NCI-H1694 (cell line): ENCODE measurements at places on chromosomes 2 and 18.

GRCh38 chr18:43934781-43935471 is 657.6 kb upstream of the SYT4 start:
- DNase-seq = no peak

DNA sequence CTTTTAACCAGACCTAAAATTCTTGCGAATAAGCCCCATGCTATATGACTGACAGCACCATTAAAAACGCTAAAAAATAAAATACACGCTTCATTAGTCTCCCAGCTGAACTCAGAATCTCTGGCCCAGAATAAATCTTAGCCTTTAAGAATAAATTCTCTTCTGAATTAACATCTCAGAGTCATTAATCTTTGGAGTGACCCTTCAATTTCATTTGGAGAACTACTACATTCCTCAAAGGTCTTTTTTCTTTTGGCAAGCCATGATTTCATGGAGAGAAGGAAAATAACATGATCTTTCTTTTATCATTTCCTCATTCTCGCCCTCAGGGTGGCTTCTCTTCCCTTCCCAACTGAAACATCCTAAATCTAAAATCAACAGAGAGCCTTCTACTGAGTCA is 259.0 kb downstream of the AFF3 start:
- DNase-seq = no peak

- no peak for DNase-seq
These were observed 24.6 kb upstream of the SPP2 start for GRCh38 chr2:234025891-234026401.

DNA sequence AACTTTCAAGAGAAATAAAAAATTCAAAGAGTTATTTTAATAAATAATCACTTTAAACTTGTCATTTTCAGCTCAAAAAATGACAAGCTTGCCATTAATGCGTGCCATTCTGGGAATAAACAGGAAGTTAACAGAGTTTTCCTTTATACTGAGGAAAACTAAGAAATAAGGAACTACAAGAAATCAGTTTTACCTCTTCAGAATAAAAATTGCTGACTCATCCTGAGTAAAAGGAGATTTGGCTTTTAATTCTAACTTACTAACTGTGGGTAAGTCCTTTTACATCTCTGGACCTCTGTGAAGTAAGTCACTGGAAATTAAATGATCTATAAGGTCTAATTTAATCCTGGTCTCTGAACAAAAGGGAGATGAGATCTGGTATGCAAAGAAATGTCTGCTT is 16.1 kb downstream of the CEBPZ start:
- DNase-seq = no peak

GRCh38 chr2:112005406-112006075 is 49.5 kb upstream of the TMEM87B start:
- DNase-seq = no peak

DNA sequence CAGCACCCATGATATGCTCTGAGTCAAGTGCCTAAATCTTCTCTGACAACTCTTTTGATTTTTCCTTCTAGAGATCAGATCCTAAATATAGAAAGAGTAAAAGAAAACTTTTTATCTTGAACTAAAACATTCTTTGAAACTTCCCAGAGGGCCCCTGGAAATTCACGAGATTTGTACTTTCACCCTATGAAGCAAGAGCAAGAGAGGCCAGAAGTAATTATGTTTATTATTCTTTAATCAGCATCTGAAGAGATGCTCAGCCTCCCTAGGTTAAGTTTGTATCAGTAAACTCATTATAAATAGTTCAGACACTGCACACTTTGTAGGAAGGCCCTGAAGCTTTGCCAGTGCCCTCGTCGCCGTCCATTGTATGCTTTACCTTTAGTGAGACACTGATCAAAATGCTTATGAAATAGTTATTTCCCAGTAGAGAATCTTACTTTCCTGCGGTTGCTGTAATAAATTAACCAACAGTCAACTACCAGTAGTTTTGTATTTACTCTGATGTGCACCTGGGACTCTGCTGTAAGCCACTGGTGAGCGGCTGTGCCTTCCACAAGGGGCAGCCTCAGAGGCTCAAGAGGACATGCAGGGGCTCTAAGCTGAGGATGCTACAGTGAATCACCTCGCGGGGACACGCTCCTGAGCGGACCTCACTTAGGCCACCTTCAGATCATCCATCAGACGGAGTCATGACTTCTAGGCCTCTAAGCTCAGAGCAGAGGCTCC is 71.9 kb downstream of the BIN1 start:
- DNase-seq = no peak

- no peak for DNase-seq
These were observed 768.5 kb downstream of the LRP1B start for GRCh38 chr2:141362311-141362710.

GRCh38 chr18:911486-911885 is 6.8 kb downstream of the ADCYAP1 start:
- DNase-seq = no peak

GRCh38 chr2:136032192-136032591 is 46.8 kb upstream of the DARS1 start:
- DNase-seq = no peak

DNA sequence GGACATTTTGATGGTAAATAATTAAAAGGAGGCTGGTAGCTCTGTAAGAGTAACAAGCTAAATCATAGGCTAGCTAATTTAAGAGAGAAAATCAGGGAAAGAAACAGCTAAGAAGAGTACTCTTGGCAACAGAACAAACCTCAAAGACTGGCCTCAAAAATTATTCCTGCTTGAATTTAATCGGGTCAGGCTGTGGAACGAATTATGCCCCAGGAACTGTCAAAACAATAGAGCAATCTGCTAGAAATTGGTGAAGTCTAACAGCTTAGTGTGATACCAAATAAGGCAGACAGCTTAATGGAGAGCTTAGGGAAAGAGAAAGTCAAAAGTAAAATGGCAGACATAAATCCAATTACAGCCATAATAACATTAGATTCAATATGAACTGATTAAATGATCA is 215.7 kb downstream of the MREG start:
- DNase-seq = no peak

DNA sequence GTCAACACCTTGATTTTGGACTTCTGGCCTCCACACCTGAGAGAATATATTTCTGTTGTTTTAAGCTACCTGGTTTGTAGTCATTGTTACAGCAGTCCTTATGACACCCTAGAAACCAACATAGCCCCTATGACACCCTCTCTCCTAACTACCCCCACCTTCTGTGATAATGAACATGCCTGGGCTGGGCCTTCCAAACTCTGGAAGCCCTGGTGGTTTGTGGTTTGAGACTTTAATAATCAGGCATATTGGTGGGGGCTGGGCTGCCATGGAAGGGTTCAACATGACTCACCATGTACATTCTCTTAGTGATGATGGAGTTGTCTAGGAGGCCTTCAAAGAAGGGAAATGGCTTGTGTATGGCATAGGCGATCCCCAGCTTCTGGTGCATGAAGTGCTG is 3.3 kb downstream of the SP110 start:
- no peak for DNase-seq

GRCh38 chr2:54459037-54459441 is 2.9 kb downstream of the SPTBN1 start:
- no peak for DNase-seq

DNA sequence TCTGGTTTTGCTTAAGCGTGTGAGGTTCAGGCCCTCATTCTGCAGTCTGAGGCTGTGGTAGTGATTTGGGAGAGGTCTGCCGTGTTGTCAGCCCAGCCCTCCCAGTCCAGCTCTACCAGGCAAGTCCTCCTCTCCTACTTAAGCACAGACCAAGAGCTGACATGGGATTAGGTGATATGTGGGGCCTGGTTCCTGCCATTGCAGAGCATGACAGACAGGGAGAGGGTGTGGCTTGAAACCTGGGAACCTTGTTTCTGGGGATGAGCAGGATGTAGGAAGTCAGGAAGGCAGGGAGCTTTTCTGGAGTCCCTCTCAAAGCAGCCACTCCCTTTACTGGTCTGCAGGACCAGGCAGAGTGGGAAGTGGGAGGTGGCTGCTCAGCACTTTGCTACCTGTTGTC is 38.6 kb downstream of the PTPRM start:
- DNase-seq = no peak

DNA sequence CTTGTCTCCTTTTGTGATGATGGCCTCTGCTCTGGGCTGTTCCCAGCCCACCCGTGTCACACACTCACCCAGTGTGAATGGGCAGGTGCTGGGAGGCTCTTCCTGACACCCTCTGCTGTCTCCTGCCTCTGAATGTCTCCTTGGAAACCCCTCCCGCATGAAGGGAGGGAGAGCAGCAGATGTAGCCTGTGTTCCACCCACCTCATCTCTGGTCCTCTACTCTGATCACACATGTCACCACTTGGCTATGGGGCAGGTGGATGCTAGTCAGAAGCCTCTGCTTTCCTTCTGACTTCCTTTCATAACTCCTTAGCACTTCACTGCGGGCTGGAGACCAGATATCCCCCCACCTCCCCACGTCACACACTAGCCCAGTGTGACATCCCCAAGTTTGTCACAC is 23.9 kb downstream of the EFR3B start:
- no peak for DNase-seq

- DNase-seq = no peak
These were observed 394.4 kb downstream of the FIGN start for GRCh38 chr2:163341426-163341825.
